Keratinocyte (primary cell): ENCODE measurements at places on chromosomes 1 and 21.

- DNase-seq, result no peak
Measured at GRCh38 chr1:168512864-168513595, 30.8 kb downstream of the XCL2 start.

DNA sequence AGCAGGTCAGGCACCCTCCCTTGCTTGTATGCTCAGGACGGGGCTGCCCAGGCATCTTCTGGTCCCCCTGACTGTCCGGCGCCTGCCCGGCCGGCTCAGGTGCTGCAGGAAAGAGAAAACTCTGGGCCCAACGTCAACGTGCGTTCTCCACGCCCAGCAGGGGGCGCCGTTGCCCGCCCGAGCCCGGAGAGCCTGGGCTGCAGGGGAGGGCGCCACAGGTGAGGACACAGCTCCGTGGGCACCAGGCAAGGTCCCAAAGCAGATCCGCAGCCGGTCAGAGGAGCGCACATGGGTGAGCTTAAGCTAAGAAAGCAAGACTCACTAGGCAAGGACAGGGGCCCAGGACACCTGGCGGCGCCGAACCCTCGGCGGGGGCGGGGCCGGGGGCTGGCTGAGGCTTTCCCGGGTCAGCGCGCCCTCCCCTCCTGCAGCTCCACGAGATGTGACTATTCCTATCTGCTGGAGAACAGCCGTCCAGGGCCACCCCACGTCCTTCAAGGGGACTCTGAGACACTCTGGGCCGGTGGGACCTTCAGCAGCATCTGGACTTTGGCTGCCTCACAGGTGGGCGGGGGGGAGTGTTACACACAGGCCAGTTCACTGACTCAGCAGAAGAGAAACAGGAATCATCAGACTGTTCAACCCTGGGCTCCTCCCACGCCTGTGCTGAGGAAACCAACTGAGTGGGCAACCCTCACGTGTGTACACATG, 29.3 kb downstream of the KRTAP10-1 start:
- no peak for DNase-seq

- DNase-seq, result no peak
Measured at GRCh38 chr1:243470502-243470901, 214.7 kb downstream of the SDCCAG8 start.

DNA sequence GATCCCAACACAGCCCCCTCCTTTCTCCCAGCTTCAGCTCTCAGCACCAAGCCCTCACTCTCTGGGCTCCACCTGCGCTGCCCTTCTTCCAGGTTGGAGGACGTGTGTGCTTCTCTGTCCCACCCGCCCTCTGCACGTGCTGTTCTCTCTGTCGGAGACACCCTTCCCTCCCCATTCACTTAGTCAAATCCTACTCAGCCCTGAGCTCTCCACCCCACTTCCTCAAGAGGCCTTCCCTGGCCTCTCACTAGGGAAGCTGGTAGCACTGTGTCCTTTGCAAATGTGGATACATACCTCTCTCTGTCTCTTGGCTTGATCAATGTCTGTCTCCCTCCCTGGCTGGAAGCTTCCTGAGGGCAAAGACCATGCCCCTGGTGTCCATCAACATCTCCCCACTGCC, 43.0 kb downstream of the TNFRSF8 start:
- no peak for DNase-seq

DNA sequence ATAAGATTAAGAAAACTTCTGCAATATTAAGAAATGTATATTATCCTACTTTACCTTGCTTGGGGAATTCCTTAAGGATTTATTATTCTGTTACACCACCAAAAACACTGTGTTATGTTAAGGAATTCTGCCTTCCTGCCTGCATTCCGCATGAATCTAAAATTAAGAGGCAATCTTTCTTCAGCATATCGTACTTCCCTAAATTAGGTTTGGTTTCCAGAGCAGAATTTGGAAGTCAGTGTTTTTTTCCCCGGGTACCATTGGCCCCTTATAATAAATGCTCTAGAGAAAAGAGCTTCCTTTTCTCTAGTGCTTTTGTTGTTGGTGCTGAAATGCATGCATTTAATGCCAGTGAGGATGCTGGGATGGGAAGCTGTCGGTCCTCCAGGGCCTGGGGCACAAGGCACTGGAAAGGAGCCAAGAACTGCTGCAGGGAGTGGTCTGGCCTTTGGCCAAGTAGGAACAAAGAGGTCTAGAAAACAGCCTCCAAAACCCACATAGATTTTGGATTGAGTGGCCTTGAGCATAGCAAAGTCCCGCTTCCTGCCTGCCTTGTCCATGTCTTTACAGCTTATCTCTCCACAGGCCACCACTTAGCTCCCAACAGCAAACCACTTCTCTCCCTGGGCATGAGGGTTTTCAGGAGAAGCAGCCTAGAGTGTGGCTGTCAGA, 69.9 kb downstream of the RRAGC start:
- DNase-seq, result no peak

GRCh38 chr1:17097787-17098186, 21.5 kb downstream of the PADI2 start:
- DNase-seq, result no peak

- DNase-seq, result no peak
Measured at GRCh38 chr1:234111458-234112142, 207.1 kb downstream of the SLC35F3 start.

- no peak for DNase-seq
Measured at GRCh38 chr1:188817814-188818213, 1659.8 kb downstream of the BRINP3 start.

GRCh38 chr1:85118751-85119150, 70.5 kb upstream of the MCOLN3 start:
- no peak for DNase-seq
